ENCODE measurements at places on chromosomes 1 and 21. TPM values are rescaled to one million over a fixed set of nuclear protein-coding genes. Genes with fewer than 3 reads are reported as not detected.

The GOLPH3L gene
- 33.5 TPM for total RNA-seq

The KCNQ4 gene
- 1.5 TPM for total RNA-seq

The MTOR gene
- 83.6 TPM for total RNA-seq

The GSTM5 gene
- total RNA-seq = not detected

The BARHL2 gene
- not detected for total RNA-seq

The TMEM51 gene
- total RNA-seq = 11.9 TPM

The IFI44 gene
- not detected for total RNA-seq

The SORT1 gene
- total RNA-seq = 12.4 TPM

The OR2L3 gene
- not detected for total RNA-seq

The SLFNL1 gene
- total RNA-seq = not detected

The TSPEAR gene
- total RNA-seq = 1.8 TPM

The OR10Z1 gene
- not detected for total RNA-seq

The KRTAP19-3 gene
- total RNA-seq = not detected

The RAB3B gene
- 29.6 TPM for total RNA-seq

The HAO2 gene
- 0.38 TPM for total RNA-seq

The RSPO1 gene
- 0.14 TPM for total RNA-seq
